ENCODE measurements at places on chromosomes 16 and 17.

DNA sequence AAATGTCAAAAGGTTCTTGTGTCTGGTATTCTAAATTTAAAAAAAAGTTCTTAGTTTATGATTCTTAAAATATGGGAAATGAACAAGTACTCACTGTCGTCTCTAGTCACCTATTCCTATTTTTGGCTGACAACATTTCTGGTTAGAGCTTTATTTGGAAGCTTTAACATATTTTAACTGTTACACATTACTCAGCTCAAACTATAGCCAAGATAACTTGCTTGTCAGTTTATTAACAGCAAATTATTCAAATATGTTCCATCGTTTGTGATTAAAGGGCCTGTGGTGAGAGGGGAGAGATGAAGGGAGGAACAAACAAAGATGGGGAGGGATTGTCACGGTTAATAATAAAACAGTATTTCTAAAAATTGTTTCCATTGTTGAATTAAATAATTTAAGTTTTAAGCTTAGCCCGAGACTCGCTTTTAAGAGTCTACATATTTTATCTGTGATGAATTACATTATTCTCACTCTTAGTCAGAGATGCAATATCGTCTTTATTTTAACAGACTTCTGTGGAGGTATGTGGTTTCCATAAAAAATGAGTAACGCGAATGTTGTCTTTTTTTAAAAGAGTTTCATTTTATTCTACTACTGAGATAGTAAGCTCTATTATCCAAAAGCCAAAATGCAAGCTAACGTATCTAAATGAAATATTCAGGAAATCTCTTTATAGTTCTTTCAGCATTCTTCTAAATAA, 321.9 kb upstream of the PMFBP1 start:
- no peak for DNase-seq

DNA sequence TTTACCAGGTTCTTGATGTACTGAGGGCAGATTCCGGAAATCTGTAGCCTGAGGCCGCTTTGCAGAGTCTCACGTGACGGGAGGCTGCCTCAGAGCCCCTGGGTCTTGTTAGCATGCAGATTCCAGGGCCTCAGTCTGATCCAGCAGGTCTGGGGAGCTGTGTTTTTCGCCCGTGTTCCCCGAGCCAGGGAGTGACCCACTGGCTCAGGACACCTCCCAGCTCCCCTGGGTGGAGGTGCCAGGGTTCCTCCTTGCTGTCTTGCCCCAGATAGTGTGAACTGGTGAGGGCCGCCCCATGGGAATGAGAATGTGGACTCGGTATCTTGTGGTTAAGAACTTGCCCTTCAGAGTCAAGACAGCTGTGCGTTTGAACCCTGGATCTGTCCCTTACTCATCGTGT, 98.6 kb downstream of the OR1D5 start:
- DNase-seq, result no peak

GRCh38 chr16:89572073-89572484, 3.5 kb upstream of the CPNE7 start:
- no peak for DNase-seq

DNA sequence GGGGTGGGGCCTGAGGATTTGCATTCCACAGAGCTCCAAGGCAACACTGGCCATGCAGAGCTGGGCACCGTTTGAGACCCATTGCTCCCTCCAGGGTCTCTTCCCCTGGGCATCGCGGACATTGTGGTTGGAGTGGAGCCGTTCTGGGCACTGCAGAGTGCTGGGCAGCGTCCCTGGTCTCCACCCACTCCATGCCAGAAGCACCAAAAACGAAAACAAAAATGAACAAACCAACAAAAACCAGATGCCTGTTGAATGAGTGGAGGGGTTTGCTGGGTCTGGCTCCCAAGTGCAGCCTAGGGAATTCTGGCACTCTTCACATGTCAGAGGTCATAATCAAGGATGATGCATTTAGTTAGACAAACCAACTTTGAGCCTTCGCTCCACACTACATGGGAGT, 17.9 kb downstream of the WNT9B start:
- no peak for DNase-seq

DNA sequence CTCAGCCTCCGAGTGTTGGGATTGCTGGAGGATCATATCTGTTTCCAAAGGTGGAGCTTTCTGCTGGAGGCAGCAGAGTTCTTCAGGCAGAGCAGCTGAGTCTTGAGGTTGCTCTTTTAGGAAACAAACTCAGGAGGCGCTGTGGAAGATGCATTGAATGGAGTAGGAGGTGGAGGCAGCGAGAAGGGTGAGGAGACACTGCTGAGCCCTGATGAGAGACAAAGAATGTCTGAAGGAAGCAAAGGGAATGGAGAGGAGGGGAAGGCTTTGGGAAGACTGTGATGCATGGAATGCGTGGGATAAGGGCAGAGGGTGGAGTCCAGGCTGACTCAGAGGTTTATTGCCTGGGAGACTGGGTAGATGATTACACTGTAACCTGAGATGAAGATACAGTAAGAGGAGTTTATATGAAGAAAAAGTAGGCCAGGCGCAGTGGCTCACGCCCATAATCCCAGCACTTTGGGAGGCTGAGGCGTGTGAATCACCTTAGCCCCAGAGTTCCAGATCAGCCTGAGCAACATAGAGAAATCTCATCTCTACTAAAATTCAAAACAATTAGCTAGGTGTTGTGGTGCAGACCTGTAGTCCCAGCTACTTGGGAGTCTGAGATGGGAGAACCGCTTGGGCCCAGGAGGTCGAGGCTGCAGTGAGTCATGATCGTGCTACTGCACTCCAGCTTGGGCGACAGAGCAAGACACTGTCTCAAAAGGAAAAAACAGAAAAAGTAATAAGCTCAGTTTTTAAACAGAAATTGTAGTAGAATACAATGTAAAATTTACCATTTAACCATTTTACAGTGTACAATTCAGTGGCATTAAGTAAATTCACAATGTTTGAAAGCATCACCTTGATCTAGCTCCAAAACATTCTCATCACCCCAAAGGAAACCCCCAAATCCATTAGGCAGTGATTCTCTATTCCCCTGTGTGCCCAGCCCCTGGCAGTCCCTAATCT, 17.8 kb upstream of the TMEM219 start:
- DNase-seq, result peak; percentile 91

- no peak for DNase-seq
Measured at GRCh38 chr17:43718544-43718943, 40.0 kb downstream of the SOST start.

DNA sequence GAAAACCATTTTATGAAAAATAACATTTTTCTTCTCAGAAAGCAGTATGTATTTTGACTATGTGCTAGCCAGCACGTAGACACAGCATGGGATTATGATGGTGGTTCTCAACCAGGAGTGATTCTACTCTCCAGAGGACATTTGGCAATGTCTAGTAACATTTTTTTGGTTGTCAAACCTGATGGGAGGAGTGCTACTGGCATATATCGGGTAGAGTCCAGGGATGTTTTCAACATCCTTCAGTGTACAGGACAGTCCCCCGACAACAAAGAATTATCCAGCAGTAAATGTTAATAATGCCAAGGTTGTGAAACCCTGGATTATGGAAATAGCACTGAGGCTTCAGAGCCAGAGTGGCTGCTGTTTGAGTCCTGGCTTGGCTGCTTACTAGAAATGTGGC, 27.7 kb downstream of the AP2B1 start:
- no peak for DNase-seq

- no peak for DNase-seq
Measured at GRCh38 chr16:11719762-11720161, 22.9 kb downstream of the TXNDC11 start.

- DNase-seq, result no peak
Measured at GRCh38 chr17:51078009-51078592, 42.6 kb downstream of the SPAG9 start.

DNA sequence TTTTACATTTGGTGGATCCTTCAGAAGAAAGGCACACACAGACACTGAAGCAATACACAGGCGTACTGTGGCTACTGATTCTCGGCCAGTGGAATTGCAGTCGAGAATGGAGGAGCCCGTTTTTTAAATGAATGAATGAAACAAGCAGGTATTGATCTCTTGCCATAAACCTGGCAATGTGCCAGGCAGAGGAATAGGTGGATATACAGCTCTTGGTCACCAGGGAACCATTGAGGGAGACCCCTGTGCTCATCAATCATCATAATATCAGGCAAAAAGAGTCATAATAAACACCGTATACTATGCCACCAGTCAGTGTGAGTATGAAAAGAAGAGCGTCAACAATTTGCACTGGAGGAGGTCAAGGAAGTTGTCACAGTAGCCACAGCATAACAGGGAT, 140.3 kb upstream of the FOXF1 start:
- DNase-seq, result no peak

- peak; percentile 30 for DNase-seq
Measured at GRCh38 chr17:75827308-75828075, 16.7 kb downstream of the UNC13D start.

DNA sequence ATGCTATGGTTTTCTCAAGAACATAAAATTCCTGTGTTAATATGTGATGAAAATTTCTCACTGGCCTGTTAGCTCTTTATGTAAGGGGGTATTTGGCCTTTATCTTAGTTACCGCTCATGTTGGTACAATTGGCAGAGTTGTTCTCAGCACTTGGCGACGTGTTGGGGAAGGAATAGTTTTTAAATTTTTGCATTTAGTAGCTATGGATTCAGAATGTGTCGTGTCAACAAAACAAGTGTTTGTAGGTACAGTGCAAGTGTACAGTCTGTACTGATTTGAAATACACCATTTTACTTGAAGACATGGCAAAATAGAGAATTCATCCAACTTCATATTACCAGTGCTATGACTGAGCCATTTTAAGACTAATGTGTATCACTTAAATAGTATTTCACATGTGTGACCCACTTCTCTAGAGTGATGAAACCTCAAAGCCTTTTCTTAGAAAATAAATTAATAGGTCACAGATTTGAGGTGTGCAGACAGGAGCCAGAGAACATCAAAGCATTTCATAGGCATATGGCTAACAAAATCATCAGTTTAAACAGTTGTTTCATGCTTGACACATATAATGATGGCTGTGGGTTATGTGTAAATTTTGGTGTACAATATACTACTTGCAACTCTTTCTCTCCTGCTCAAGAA, 150.8 kb downstream of the PHKB start:
- DNase-seq, result no peak

DNA sequence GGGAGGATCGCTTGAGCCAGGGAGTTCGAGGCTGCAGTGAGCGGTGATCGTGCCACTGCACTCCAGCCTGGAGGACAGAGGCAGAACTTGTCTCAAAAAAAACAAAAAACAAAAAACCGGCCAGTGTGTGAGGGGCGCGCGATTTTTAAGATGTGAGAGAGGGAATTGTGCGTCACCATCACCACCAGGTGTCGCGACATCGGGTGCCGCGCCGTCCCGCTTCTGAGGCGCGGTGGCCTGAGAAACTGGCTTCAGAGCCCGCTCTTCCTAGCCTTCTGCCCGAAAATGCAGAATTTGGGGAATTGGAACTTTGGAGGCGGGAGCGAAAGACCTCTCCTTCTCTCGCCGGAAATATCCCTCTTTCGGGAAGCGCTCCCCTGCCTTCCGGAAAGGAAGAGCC, 524.8 kb downstream of the KCNJ18 start:
- no peak for DNase-seq

GRCh38 chr16:15049581-15050180, 6.2 kb downstream of the NTAN1 start:
- DNase-seq, result no peak

DNA sequence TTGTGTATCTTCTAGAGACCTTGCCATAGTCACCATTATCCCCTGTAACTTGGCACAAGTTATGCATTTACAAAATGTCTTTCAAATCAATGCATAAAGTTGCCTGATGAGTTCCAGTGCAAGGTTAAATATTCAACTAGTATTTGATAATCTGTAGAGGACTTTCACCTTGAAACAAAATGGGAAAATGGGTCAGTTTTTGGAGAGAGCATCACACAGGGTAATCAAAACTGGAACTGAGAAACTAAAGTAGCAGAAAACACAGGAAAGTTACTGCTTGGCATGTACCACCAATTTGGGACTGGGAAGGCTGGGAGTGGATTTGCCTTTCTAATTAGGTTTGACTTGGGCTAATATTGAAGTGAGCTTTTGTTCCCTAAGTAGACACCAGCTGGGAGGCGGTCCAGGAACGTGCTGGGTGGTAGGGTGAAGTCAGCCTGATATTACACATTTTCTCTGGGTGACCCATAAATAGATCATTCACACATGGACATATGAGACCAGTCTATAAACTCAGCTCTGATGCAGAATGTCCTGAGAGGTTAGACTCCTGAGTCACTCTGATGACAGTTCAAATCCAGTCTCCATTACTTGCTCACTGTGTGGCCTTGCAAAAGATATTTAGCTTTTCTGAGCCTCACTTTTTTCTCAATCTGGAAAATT, 152.3 kb downstream of the PCTP start:
- DNase-seq, result no peak

GRCh38 chr17:49715216-49715615, 7.5 kb upstream of the SLC35B1 start:
- DNase-seq, result no peak

- DNase-seq, result no peak
Measured at GRCh38 chr16:80536238-80536637, 4.6 kb upstream of the DYNLRB2 start.

DNA sequence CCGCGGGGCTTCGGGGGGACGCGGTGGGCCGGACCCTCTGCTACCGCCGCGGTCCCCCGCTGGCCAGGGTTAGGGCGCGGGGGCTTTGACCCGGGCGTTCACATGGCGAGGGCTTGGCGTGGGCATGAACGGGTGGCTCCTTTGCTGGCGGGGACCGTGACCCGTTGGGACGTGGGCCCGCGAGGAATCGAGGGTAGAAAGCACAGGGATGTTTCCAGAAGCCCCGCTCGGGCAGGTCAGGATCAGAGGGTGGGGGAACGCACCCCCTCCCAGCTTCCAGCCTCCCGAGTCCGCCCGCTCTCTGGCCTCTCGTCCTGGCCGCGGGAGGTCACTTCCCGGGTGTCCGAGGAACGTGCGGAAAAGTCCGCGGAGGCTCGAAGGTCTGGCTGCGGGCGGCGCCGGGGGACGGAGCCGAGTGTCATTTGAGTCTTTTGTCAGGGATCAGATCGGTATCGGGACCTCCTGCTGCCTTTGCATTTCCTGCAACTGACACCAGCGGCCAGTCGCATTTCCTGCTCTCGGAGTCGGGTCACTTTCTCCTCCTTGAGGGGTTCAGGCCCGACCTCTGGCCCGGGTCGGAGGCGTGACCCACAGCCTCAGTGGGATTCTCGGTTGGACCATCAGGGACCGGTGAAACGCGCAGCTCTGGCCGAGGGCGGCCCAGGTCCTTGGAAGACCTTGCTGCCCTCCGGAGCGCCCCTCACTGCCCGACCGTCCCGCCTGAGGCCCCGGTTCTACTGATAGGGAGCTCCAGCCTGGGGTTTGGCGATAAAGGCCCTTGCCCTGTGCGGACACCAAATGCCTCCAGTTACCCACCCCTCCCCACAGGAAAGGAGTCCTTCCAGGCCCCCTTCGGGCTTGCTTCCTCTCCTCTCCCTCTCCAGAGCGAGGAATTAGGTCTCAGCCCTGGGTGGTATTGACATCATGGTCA, 702 bp upstream of the WNT3 start:
- no peak for DNase-seq

GRCh38 chr17:82267575-82268379, 5.7 kb downstream of the CSNK1D start:
- DNase-seq, result peak; percentile 91

Data from fibroblast of the conjunctiva (primary cell).